Peyer's patch (tissue), 4 donors: ENCODE measurements at places on chromosomes 12 and 14. TPM values are rescaled to one million over a fixed set of nuclear protein-coding genes. Genes with fewer than 3 reads are reported as not detected.

SLCO1B1 gene
- total RNA-seq = not detected

GRCh38 chr12:46430340-46430948 is 57.9 kb upstream of the SLC38A2 start:
- DNase-seq = no peak
- H3K27me3 ChIP-seq = no peaks in the 10 kb centered on the region
- no peak overlapping the region for H3K4me3 ChIP-seq
- H3K4me1 ChIP-seq = no peaks in the 10 kb centered on the region

AMIGO2 gene
- total RNA-seq = 1.6 TPM

DNA sequence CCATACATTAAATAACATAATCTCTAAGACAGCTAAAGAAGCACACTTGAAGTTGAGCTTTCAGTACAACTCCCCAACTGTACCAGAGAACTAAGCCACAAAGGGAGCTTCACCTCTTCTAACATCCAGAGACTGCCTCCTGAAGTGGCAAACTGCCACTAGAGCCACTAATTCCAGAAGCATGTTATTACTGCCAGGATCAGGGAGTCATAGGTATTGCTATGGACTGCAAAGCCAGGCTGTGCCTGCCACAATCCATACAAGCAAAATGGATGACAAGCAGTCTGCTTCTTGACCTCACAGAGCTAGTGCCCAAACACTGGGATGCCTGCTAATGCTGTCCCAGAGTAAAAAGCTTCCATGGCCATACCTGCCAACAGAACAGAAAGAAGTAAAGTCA is 160.1 kb downstream of the STXBP6 start:
- no peaks in the 10 kb centered on the region for H3K4me1 ChIP-seq
- DNase-seq = no peak
- no peaks in the 10 kb centered on the region for H3K36me3 ChIP-seq
- H3K27me3 ChIP-seq = no peaks in the 10 kb centered on the region

DNA sequence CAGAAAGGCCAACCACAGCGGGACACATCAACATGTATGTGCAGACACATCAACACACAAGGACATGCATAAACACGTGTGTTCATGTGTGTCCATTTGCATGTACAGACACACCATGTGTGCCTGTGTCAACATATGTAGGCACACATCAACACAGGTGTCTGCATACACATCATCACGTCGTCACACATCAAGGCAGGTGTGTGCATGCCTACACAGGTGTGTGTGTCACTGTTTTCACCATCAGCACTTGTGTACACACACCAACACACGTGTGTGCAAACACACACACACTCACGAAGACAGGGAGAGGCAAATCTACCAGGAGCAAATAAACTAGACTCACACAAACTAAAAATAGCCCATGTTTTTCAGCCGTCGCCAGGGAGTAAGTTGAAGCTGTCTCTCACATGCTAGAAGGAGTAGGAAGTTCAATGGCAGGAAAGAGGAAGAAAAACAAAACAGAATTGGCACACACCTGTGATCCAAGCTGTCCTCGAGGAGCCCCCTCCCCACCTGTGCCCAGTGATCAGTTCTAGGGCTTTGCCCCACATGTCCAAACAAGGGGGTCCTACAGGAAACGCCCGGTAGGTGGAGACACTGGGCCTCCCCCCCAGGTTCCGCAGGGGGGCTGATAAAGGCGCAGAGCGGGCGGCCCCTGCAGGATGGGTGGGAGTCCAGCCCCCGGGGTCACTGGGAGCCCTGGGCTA is 7.4 kb downstream of the SCARB1 start:
- no peaks in the 10 kb centered on the region for H3K36me3 ChIP-seq
- H3K4me1 ChIP-seq = peaks cover 27% of the 10 kb centered on the region
- no peak overlapping the region for H3K4me3 ChIP-seq
- no peak for DNase-seq
- no peaks in the 10 kb centered on the region for H3K27me3 ChIP-seq

DNA sequence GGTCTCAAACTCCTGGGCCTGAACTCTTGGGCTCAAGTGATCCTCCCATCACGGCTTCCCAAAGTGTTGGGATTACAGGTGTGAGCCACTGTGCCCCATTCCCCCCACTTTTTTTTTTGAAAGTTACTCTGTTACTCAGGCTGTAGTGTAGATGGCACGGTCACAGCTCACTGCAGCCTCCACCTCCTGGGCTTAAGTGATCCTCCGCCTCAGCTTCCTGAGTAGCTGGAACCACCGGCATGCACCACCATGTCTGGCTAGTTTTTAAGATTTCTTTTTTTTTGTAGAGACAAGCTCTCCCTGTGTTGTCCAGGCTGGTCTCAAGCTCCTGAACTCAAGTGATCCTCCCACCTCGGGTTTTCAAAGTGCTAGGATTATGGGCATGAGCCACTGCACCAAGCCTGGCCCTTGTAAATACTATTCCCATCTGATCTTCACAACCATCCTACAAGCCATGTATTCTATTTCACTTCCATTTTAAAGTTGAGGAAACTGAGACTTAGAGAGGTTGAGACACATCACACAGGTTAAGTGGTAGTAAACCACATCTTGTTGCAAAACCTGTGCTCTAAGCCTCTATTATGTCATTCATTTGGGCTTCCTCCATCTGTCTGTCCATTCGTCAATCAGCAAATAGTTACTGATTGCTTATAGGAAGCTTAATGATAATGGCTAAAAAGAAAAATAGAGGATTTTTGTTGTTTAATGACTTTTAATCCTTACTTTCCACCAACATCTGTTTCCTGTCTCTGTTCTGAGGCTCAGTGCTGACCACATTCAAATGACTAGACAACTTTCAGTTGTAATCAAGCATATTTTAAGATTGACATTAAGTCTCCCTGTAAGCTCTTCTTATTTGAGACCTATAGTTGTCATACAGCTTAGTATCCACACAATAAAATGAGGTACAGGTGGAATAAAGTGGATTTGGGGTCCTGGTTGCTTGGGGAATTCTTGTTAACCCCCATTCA is 9.2 kb downstream of the ASCL4 start:
- H3K4me1 ChIP-seq = peaks cover 4% of the 10 kb centered on the region
- DNase-seq = no peak
- H3K27ac ChIP-seq = no peak overlapping the region
- no peaks in the 10 kb centered on the region for H3K27me3 ChIP-seq

DNA sequence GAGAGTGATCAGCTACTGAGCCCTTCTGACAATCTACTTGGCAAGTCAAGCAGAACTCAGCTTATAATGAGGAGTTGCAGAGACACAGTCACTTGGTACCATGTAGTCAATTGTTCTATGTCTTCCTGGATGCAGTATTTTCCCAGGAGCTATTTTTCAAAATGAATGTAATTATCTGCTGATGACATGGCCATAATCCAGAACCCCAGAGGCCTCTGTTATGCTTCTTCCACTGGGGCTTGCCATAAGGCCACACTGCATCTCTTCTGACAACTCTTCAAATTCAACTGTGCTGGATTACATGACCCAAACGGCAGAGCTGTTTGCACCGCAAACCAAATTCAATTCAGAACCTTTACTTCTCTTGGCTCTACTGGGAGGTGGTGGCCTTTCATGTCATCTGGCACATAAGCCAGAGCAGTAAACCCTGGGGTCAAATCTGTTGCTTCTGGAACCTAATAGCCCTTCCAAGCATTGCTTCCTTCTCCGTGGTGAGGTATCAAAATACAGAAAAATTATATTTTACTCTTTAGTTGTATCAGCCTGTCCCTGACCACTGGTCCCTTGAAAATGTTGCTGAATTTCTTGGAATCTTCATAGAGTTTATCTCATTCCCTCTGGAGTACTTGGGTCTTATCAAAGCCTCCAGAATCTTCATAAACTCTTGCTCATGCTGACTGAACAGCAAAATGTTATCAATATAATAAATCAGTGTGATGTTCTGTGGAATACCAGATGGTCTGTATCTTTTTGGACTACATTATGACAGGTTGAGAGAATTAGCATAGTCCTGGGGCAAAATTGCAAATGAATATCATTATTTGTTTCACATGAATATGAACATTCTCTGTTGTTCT is 79.4 kb upstream of the DCN start:
- H3K36me3 ChIP-seq = no peaks in the 10 kb centered on the region
- H3K4me3 ChIP-seq = no peak overlapping the region
- DNase-seq = no peak
- no peak overlapping the region for H3K27ac ChIP-seq
- no peaks in the 10 kb centered on the region for H3K27me3 ChIP-seq
- no peaks in the 10 kb centered on the region for H3K4me1 ChIP-seq

DNA sequence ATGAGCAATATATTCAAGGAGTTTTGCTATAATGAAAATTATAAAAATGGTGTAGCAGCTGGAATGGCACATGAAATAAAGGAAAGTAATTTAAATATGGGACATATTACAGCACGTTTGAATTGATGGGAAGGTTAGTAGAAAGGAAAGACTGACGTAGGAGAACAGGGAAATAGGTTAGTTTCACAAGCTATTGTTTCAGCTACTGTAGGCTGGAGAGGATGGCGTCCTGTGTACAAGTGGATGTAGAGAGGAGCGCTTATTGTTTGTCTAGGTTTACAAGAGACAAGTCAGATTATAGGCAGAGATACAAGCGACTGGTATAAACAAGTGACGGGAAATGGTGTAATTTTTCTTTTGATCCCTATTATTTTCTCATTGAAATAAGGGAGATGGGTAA is 431.2 kb upstream of the PDE3A start:
- H3K27ac ChIP-seq = no peak overlapping the region
- H3K4me3 ChIP-seq = no peak overlapping the region
- no peaks in the 10 kb centered on the region for H3K27me3 ChIP-seq

DNA sequence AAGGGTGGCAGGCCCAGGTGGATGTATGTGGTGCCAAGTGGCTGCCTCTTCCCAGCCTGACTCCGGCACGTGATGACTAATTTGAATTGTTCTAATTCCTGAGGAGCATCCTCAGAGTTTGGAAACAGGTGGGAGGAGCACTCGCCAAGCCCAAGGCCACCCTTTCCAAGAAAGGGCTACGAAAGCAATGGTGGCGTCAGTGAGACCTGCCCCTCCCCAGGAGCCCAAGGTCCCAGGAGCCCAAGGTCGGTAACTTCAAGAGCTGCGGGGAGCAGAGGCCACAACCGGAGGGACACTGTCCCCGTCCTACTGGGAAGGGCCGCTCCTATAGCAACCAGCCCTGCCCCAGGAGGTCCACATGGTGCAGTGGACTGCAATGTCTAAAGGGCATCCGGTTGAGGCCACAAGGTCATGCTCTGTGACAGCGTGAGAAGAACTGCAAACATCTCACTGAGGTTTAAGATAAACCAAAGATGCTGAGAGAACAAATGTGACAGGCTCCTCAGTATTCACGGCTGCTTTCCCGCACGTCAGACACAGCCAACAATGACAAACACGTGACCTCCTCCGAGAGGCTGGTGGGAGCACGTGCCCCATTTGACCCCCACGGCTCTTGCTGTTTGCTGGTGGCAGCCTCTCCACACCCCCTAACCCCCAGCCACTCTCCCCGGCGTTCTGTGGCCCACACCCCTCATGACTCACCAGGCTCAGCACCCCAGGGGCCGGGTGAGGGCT is 79.6 kb downstream of the ITPK1 start:
- H3K27me3 ChIP-seq = no peaks in the 10 kb centered on the region
- peak; percentile 56 for DNase-seq
- peaks cover 36% of the 10 kb centered on the region for H3K4me1 ChIP-seq
- H3K4me3 ChIP-seq = no peak overlapping the region
- H3K36me3 ChIP-seq = no peaks in the 10 kb centered on the region

DNA sequence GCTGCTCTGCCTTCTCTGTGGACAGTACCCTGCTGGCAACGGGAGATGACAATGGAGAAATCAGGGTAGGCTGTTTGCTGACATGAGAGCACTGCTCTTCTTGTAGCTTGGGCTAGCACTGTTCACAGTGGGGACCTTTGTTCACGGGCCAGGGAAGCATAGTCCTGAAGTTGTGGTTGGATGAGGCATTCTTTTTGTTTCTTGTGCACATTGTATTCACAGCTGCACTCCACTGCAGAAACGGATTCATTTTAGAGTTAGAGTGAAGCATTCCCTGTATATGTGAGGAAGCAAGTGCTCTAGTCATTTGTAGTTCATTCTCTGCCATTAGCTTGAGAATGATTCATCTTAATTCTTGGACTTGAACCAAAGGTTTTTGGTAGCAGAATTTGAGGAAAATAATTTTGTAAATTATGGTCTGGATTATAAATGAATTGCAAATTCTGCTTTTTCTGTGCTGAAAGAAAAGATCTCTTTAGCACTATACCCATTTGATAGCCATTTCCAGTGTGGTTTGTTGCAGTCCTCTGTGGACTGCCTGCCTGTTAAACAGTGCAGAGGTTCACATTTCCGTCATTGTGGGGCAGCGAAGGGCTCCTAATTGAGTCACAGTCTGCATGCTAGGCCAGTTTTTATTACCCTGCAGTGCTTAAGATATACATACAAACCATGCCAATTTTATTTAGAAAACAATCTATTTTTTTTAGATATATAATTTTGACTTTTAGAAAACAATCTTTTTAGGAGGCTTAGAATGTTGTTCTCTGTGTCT is 80.6 kb downstream of the APAF1 start:
- H3K27ac ChIP-seq = no peak overlapping the region
- DNase-seq = no peak
- H3K36me3 ChIP-seq = no peaks in the 10 kb centered on the region
- H3K27me3 ChIP-seq = no peaks in the 10 kb centered on the region
- no peak overlapping the region for H3K4me3 ChIP-seq

SLC16A7 gene
- 8.2 TPM for total RNA-seq

GRCh38 chr12:132026061-132026795 is 76.5 kb downstream of the EP400 start:
- DNase-seq = no peak
- peaks cover 91% of the 10 kb centered on the region for H3K36me3 ChIP-seq
- no peaks in the 10 kb centered on the region for H3K4me1 ChIP-seq
- H3K4me3 ChIP-seq = no peak overlapping the region

GRCh38 chr14:70317969-70318634 is 41.4 kb downstream of the COX16 start:
- H3K27me3 ChIP-seq = no peaks in the 10 kb centered on the region
- no peak for DNase-seq
- no peaks in the 10 kb centered on the region for H3K36me3 ChIP-seq
- H3K27ac ChIP-seq = no peak overlapping the region
- H3K4me1 ChIP-seq = no peaks in the 10 kb centered on the region

DNA sequence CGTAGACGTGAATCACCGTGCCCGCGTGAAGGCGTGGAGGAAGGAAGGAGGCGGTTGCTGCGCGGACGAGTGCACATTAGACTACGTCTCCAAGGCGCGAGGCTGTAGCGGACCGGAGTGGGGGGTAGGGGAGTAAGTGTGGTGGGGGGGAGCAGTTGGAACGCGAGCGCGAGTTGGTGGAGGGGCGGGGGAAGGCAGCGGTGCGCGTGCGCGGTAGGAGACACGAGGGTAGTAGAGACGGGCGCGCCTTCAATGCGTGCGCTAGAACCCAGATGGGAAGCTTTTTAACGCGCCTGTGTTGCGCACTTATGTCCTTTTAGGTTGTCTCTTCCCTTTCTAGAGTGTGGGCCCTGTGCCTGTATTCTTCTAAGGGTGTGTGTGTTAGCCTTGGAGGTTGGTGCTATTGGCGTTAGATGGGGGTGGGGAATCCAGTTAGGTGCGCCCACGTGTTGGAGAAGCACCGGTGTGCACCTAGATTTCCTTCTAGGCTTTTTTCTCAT is 604 bp downstream of the EIF4B start:
- H3K4me1 ChIP-seq = peaks cover 16% of the 10 kb centered on the region
- H3K4me3 ChIP-seq = peak overlapping the region; percentile 82
- H3K27ac ChIP-seq = peak overlapping the region; percentile 88
- no peaks in the 10 kb centered on the region for H3K36me3 ChIP-seq
- no peaks in the 10 kb centered on the region for H3K27me3 ChIP-seq

KCNA5 gene
- total RNA-seq = 0.38 TPM
